Effector CD8-positive, alpha-beta T cell (primary cell): ENCODE measurements at places on chromosomes 1 and 21.

- DNase-seq, result no peak
Observed at GRCh38 chr1:100921110-100921706, 25.3 kb downstream of the SLC30A7 start.

DNA sequence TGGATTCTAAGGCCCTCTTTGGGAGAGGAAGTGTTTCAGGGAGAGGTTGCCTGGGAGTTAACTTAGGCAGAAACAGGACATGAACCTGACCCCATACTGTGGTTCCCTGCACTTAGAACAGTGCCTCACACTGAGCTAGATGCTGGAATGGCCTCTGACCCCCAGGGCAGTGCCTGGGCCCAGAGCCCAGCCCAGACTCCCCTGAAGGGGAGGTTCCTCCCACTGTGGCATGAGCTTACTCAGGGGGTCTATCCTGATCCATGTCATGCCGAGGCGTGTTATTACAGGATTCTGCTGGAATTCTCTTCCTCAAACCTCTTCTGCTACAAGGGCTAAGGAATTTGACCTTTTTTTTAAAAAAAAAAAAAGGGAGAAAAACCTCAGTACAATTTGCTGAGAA is 72.2 kb downstream of the MRPL37 start:
- no peak for DNase-seq

GRCh38 chr21:17440969-17441368 is 71.9 kb upstream of the CXADR start:
- DNase-seq, result no peak

- DNase-seq, result no peak
Observed at GRCh38 chr1:83000286-83000685, 998.6 kb downstream of the TTLL7 start.

DNA sequence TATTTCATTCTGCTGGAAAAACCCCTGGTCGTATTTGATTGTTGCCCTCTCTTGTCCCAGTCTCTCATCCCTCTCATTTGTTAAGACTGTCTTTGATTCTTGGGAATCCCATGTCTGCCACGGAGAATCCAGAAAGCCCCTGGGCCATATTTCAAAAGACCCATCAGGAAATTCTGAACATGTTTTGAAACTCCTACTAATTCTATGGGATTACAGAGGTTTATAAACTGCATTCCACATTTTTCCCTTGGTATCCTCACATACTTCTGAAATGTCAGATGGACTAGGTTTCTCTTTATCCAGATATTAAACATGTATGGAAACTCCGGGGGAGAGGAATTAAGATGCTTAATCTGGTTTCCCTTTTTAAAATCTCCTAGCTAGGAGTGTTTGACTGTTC is 80.0 kb downstream of the HUNK start:
- no peak for DNase-seq

DNA sequence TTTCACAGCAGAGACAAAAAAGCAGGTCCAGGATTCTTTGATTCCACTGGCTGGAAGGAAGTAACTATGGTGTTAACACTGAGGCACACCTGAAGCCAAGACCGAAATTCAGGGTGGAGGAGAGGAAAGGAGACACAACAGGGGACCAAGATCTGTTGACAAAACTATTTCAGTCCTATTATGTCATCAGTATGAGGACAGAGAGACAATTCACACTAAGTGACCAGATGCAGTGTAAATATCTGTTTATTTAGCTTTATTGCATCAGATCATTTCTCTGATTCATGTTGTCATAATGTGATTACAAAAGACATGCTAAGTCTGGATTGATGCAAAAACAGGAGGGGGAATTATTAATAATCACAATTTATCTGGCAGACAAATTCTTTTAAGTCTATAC is 118.8 kb downstream of the SIPA1L2 start:
- no peak for DNase-seq

DNA sequence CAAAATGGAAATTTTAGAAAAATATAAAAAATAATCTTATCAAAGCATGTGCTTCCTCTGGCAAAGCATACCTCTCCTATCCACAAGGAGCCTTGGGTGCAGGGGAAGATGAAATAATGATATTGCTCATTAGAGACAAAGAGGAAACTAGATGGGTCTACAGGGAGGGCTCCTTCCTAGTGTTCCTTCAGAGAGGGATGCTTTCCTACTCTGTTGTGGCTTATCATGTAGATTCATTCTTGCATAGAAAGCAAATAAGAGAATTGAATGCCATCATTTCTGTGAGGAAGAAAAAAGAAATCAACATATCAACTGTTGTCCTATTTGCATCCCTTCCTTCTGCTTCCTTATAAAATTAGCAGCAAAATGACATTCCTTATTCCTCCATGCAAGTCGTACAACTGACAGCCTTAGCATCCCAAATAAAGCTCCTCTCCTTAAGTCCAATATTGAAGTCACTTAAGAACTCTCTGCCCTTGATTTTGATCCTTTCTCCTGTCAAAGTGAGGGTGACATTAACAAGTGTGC is 543.9 kb upstream of the PLXNA2 start:
- no peak for DNase-seq

- no peak for DNase-seq
Observed at GRCh38 chr1:231407049-231407448, 15.0 kb downstream of the EGLN1 start.

- no peak for DNase-seq
Observed at GRCh38 chr1:206529425-206529824, 22.1 kb downstream of the RASSF5 start.

- DNase-seq, result no peak
Observed at GRCh38 chr1:43434256-43434655, 19.5 kb downstream of the HYI start.

DNA sequence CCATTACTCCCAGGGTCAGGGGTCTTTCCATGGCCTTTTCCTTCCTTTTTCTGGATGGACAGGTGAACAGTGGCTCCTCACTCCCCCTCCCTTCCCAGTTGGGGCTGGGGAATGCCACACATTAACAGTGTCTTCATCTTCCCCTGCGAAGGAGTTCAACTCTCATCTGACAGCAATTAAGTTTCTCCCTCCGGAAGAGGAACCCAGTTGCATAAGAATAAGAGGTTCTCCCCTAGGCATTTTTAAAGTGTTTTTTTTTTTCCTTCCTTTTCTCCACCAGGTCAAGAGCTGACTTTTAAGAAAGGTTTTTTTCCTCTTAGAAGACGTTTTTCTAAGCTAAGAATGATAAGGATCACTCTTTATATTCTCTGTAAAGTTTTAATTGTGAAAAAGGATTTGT is 42.3 kb upstream of the FASLG start:
- DNase-seq, result no peak
